ENCODE measurements at places on chromosomes 12 and 14.

- DNase-seq = no peak
- no peaks in the 10 kb centered on the region for H3K27me3 ChIP-seq
- no peaks in the 10 kb centered on the region for H3K4me1 ChIP-seq
- H3K27ac ChIP-seq = no peak overlapping the region
- no peak overlapping the region for H3K4me3 ChIP-seq
Measured at GRCh38 chr14:77682158-77682553, 25.7 kb downstream of the ALKBH1 start.

GRCh38 chr14:32779840-32780239 is 158.8 kb upstream of the NPAS3 start:
- no peaks in the 10 kb centered on the region for H3K27me3 ChIP-seq
- H3K4me1 ChIP-seq = no peaks in the 10 kb centered on the region
- no peak for DNase-seq

- H3K4me1 ChIP-seq = peaks cover 2% of the 10 kb centered on the region
- H3K27ac ChIP-seq = no peak overlapping the region
- DNase-seq = no peak
- H3K27me3 ChIP-seq = peaks cover 12% of the 10 kb centered on the region
- no peaks in the 10 kb centered on the region for H3K36me3 ChIP-seq
- no peak overlapping the region for H3K4me3 ChIP-seq
Measured at GRCh38 chr14:76348898-76349297, 27.0 kb upstream of the ESRRB start.

DNA sequence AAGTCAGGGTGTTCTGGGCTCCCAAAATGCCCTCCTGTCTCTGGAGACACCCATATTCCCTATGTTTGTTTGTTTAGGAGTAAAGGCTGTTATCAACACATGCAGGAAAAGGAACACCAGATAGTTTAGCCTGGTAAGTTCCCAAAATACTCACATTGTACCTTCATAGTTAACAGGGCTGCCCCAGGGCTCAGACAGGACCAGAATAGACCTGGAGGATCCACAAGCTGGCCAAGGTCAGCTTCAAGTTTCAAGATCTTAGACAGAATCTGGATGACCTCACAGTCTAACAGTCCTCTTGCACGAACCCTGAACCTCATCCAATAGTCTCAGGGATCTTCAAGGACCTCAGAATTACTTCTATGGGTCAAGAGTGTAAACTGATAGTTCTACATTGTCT is 18.1 kb upstream of the HSP90B1 start:
- peaks cover 3% of the 10 kb centered on the region for H3K27me3 ChIP-seq
- DNase-seq = no peak
- H3K27ac ChIP-seq = no peak overlapping the region
- H3K36me3 ChIP-seq = peaks cover 3% of the 10 kb centered on the region

DNA sequence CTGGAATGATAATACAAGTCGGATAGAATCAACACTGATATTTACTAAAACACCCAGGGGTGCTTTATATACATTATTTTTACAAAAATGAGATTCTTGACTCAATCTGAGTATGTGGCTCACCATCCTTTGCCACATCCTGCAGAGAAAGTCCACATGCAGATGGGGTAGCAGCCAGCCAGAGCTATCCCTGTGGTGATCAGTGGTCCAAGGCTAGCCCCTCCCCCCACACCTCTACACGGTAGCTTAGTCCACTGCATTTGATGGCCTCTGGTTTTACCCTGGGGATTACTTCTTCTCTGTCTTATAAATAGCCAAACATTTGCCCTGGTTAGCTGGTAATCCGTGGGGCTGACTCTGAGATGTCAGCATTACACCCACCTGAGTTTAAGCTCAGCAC is 28.1 kb upstream of the TTC7B start:
- no peak overlapping the region for H3K4me3 ChIP-seq
- H3K4me1 ChIP-seq = no peaks in the 10 kb centered on the region
- H3K27me3 ChIP-seq = no peaks in the 10 kb centered on the region
- DNase-seq = no peak
- H3K36me3 ChIP-seq = peaks cover 11% of the 10 kb centered on the region
- no peak overlapping the region for H3K27ac ChIP-seq

DNA sequence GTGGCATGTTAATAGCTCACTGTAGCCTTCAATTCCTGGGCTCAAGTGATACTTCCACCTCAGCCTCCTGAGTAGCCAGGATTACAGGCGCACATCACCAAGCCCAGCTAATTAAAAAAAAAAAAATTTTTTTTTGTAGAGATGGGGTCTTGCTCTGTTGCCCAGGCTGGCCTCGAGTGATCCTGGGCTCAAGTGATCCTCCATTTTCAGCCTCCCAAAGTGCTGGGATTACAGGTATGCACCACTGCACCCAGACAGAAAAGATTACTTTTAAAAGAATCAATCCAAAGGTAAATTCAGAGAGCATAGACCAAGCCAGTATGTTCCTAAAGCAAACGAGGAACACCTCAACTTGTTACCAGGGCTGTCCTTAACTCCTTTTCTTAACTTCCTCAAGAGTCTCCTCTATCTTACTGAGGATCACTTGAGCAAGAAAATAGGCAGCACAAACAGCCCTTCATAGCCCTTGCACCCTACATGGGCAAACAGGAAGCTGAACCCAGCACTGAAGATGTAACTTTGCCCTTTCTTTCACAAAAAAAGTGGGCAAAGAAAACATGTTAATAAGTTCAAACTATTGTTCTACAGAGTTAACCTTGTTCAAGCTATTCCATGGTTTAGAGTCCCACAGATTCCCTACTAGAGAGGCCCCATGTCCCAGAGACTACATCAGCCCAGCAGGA is 11.3 kb downstream of the CS start:
- peaks cover 6% of the 10 kb centered on the region for H3K4me1 ChIP-seq
- H3K27ac ChIP-seq = no peak overlapping the region
- no peak overlapping the region for H3K4me3 ChIP-seq
- H3K36me3 ChIP-seq = peaks cover 8% of the 10 kb centered on the region
- no peaks in the 10 kb centered on the region for H3K27me3 ChIP-seq
- DNase-seq = no peak

DNA sequence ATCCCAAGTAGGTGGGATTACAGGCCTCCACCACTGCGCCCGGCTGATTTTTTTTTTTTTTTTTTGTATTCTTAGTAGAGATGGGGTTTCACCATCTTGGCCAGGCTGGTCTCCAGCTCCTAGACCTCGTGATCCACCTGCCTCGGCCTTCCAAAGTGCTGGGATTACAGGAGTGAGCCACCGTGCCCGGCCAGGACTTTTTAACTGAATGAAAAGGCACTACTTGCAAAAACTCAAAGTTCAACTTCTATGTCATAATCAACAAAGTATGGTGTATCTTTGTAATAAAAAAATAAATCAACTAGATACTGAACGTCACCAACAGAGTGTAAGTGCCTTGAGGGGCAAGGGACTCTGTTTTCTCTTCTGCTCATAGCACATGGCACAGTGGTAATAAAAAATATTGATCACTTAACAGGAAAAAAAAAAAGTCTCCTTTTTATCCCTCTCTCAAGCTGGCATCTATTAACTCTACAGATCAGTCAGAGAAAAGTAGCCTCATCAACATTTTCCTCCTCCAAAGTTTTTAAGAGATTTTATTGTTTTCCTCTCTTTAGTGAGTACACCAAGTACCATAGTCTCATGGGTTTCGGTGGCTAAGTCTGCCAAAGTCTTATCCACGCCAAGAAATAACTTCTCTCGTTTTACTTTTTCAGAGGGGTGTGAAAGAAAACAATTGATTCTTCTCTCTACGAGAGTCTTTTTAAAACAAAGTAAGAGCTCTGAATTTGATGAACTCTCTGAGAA is 10.6 kb upstream of the FOXN3 start:
- no peak overlapping the region for H3K4me3 ChIP-seq
- no peak overlapping the region for H3K27ac ChIP-seq
- H3K27me3 ChIP-seq = no peaks in the 10 kb centered on the region
- H3K36me3 ChIP-seq = no peaks in the 10 kb centered on the region
- peaks cover 22% of the 10 kb centered on the region for H3K4me1 ChIP-seq
- no peak for DNase-seq

- DNase-seq = no peak
- H3K36me3 ChIP-seq = no peaks in the 10 kb centered on the region
- H3K27ac ChIP-seq = no peak overlapping the region
- peaks cover 7% of the 10 kb centered on the region for H3K27me3 ChIP-seq
Measured at GRCh38 chr12:105671720-105672119, 341.2 kb downstream of the C12orf75 start.

- H3K27ac ChIP-seq = peak overlapping the region; percentile 62
- no peak overlapping the region for H3K4me3 ChIP-seq
- H3K4me1 ChIP-seq = peaks cover 29% of the 10 kb centered on the region
- no peaks in the 10 kb centered on the region for H3K27me3 ChIP-seq
Measured at GRCh38 chr14:51870606-51871005, 10.2 kb downstream of the GNG2 start.

GRCh38 chr12:48069241-48069640 is 36.6 kb downstream of the SENP1 start:
- DNase-seq = no peak
- H3K4me3 ChIP-seq = no peak overlapping the region
- no peak overlapping the region for H3K27ac ChIP-seq
- H3K36me3 ChIP-seq = peaks cover 37% of the 10 kb centered on the region

- H3K36me3 ChIP-seq = no peaks in the 10 kb centered on the region
- H3K27ac ChIP-seq = no peak overlapping the region
- H3K4me3 ChIP-seq = no peak overlapping the region
- H3K27me3 ChIP-seq = no peaks in the 10 kb centered on the region
- no peaks in the 10 kb centered on the region for H3K4me1 ChIP-seq
Measured at GRCh38 chr14:97602438-97603117, 805.4 kb downstream of the VRK1 start.

DNA sequence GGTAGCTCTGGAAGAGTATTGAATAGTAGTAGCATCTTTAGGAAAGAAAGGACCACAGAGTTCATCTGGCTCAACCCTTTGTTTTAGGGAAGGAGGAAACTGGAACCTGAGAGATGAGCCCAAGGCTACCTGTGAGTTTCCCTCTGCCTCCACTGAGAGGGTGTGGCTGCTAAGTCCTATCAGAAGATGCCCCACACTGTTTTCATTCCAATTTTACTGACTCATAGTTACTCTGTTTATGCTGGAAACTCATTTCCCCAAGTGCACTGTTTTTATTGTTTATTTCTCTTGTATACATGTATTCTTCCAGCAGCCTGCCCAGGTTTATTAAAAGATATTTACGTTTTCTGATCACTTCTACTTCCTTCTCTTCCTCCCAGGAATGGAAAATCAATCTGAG is 127.4 kb upstream of the ARHGAP5 start:
- no peak for DNase-seq
- no peak overlapping the region for H3K27ac ChIP-seq
- H3K4me3 ChIP-seq = no peak overlapping the region
- peaks cover 11% of the 10 kb centered on the region for H3K4me1 ChIP-seq

GRCh38 chr12:70543444-70543843 is 93.8 kb downstream of the PTPRB start:
- no peaks in the 10 kb centered on the region for H3K27me3 ChIP-seq
- H3K4me1 ChIP-seq = peaks cover 2% of the 10 kb centered on the region
- DNase-seq = no peak
- no peak overlapping the region for H3K27ac ChIP-seq

DNA sequence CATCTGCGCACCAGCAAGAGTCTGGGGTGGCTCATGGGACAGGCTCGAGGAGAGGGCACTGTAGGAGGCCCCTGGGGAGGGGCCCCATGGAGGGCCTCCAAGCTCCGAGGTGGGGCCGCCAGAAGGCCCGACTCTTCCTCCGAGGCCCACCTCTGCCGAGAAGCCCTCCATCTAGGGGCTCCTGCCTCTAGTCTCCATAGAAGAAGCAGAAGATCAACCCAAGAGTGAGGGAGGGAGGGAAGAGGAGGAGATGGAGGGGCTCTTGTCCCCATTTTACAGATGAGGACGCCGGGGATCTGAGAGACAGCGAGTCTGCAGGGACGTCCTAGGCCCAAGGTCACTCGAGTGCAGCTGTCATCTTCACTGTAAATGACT is 41.2 kb downstream of the DIO3 start:
- no peak overlapping the region for H3K27ac ChIP-seq
- H3K4me1 ChIP-seq = peaks cover 6% of the 10 kb centered on the region
- H3K36me3 ChIP-seq = peaks cover 1% of the 10 kb centered on the region
- DNase-seq = no peak

GRCh38 chr14:63241096-63241495 is 36.9 kb downstream of the RHOJ start:
- no peaks in the 10 kb centered on the region for H3K4me1 ChIP-seq
- H3K27me3 ChIP-seq = no peaks in the 10 kb centered on the region
- DNase-seq = no peak
- H3K4me3 ChIP-seq = no peak overlapping the region
- H3K36me3 ChIP-seq = no peaks in the 10 kb centered on the region

GRCh38 chr12:30200864-30201263 is 417.1 kb upstream of the TMTC1 start:
- H3K36me3 ChIP-seq = no peaks in the 10 kb centered on the region
- no peak overlapping the region for H3K27ac ChIP-seq
- no peak overlapping the region for H3K4me3 ChIP-seq
- peaks cover 2% of the 10 kb centered on the region for H3K27me3 ChIP-seq

GRCh38 chr14:37145395-37145794 is 27.0 kb downstream of the SLC25A21 start:
- H3K27ac ChIP-seq = no peak overlapping the region
- no peak for DNase-seq
- H3K36me3 ChIP-seq = no peaks in the 10 kb centered on the region
- H3K4me1 ChIP-seq = no peaks in the 10 kb centered on the region
- H3K27me3 ChIP-seq = no peaks in the 10 kb centered on the region

DNA sequence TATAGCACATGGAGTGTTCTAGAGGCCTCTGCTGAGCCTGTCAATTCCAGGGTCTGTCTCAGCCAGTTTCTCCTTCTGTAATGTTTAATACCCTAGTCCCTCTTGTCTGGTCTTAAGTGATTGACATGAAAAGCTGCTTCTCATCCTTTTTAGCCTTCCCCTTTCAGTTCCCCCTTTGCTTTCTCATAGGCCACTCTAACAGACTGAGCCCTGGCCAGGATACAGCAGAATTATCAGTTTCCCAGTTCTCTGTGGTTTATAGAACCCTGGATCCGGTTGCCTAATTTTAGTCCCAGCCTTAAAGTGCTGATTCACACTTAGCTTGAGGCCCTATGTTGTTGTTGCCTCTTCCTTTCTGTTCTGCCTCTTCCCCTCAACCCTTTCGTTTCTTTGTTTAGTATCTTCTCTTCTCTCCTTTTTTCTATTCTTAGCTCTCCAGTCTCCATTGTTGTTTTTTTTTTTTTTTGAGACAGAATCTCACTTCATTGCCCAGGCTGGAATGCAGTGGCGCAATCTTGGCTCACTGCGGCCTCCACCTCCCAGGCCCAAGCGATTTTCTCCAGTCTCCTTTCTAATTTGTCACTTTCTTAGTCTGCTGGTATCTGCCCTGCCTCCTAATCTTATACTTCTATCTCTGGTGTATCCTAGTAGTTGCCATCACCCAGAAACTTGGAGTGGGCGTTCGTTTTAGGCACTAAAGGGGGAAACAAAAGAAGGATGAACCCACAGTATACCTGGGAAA is 2.9 kb upstream of the BIN2 start:
- DNase-seq = peak; percentile 30
- H3K27me3 ChIP-seq = no peaks in the 10 kb centered on the region
- peaks cover 11% of the 10 kb centered on the region for H3K36me3 ChIP-seq
- H3K4me3 ChIP-seq = peak overlapping the region; percentile 21

DNA sequence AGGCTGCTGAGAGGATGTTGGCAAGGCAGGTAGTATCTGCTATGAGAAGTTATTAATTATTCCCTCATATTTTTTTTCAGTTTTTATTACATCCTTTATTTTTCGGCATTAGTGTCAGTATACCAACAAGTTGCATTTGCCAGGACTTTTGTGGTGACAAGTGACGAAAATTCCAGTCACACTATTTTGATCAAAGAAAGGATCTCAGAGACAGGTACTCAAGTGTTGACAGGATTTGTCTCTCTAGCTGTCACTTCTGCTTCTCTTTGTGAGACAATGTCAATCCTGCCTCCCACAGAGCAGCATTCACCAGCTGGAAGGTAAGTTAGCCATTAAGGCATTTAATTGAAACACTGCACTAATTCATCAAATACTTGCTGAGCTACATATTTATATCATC is 18.0 kb upstream of the IFNG start:
- H3K4me1 ChIP-seq = peaks cover 22% of the 10 kb centered on the region
- no peak overlapping the region for H3K4me3 ChIP-seq
- peak overlapping the region; percentile 96 for H3K27ac ChIP-seq
- DNase-seq = no peak
- no peaks in the 10 kb centered on the region for H3K27me3 ChIP-seq
